ENCODE measurements at places on chromosomes 3 and 15.

DNA sequence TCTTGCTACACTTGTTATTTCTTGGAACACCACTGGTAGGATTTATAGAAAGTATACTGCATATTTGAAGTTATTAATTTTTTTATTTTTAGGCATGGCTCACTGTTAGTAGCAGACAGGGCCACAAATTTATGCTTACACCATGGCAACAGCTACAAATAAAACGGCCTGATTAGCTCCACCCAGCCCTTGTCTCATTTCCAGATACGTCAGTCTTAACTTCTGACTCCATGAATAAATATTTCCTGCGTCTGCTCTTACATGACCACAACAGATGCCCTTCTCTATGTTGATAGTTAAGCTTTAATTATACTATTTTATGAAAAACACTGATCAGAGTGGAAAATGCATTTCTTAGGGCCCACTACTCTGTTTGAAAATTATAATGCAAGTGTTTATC, 62.3 kb upstream of the CPOX start:
- DNase-seq, result no peak

DNA sequence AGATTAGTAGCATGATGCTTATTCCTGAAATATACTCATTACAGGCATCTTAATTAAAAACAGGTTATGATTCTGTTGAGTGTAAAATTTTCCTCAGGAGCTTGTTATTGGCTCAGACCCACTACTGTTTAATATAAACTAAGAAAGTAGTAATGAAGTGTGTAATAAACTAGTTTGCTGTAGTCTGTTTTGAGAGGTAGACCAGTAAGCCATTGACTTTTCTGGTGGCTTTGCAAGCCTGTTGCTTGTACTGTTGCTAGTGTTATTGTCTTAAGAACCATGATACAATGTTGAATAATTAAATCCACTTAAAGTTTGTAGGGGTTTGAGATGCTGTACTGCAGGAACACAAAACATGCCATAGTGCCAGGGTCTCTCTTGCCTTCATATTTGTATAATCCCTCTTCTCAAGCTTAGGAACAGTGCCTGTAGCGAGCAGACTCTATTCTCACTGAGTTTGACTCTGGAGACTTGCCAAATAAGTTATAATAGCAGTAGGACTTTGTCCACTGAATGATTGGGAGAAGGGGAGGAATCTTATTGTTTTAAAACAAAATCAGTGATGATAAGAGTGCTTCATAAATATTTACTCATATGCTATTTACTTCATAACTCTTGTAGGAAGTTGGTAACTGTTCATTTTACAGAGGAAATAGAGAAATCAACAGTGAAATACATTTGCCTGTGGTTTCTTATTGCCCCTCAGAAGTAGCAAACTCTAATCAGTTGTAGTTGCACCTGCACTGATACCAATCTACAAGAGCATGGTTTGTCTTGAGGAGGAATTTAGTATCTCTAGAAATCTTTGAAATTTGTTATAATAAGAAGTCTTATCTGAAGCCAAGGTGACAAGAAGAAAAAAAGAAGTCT, 13.4 kb downstream of the TCF12 start:
- peak; percentile 25 for DNase-seq

GRCh38 chr3:170589113-170589512, 3.2 kb upstream of the SLC7A14 start:
- DNase-seq, result no peak

DNA sequence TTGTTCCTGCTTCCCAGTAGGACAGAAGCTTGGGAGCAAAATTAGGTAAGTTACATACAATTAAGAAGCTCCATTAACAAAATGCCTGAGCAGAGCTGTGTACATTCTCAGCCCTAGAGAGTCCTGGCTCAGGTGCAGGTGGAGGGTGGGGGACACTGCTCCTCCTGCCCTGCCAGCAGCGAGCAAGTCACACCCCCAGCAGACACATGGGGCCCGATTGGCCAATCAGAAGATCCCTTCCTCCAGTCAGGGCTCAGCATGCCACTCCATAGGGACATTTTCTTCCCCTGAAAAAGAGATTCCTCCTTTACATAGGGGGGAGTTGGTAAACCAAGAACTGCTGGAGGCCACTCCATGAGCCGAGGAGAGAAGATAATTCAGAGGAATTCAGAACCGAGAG, 62.1 kb downstream of the PLXNA1 start:
- DNase-seq, result no peak

DNA sequence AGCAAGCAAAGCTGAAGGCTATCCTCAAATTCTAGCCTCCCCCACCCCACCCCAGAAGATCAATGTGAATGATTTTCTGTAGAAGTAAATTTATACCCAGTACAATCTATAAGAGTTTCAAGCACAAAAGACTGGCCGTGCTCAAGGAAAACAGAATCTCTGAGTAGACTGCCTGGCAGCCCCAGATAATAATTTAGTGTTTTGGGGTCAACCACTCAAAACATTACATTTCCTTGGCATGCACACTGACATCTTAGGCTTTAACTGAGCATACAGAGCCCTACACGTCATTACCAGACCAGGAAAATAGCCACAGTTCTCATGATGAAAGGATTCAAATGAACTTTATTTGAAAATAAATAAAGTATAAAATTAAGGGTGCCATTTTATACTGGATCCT, 376.5 kb downstream of the TBL1XR1 start:
- no peak for DNase-seq

- peak; percentile 32 for DNase-seq
Measured at GRCh38 chr3:16800361-16800760, 84.4 kb upstream of the PLCL2 start.

DNA sequence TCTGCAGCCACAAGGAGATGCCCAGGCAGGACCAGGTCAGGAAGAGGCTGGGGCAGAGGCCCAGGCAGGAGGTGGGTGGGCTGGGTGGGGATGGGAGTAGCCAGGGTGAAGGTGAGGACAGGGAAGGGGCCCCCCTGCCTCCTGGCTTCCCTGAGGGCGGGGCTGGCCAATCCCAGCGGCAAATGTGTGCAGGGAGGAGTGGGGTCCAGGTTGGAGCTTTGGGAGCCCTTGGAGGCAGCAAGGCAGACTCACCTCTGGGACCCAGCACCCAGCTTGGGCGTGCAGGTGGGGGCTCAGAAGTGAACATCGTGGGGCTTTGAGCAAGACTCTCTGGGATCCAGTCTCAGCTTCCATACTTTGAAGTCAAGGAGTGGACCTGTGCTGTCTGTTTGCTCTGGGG, 25.2 kb downstream of the GP9 start:
- no peak for DNase-seq

DNA sequence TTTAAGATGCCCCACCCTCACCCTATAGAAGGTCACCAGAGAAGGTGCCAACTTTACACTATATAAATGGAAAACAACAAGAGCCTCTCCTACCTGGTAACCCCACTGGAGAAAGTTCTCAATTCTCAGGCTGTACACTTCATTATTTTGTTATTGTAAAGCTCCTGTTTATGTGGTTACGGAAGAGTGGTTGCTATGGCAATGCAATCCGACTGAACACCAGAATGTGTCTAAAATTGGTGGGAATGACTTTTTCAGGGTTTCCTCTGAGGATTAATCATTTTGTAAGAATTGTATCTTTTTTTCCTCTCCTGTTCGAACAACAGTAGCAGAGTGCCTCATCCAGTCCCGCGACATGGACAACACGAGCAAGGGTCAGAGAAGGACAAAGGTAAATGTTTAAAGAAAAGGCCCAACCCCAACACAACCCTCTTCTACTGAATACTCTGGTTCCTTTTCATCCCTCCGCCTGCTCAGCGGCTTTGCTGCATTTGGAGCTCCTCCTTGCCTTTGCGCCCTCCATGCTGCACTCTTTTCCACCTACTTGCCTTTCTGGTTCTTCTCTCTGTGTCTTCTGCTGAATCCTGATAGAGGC, 45.3 kb downstream of the DGKG start:
- DNase-seq, result no peak

DNA sequence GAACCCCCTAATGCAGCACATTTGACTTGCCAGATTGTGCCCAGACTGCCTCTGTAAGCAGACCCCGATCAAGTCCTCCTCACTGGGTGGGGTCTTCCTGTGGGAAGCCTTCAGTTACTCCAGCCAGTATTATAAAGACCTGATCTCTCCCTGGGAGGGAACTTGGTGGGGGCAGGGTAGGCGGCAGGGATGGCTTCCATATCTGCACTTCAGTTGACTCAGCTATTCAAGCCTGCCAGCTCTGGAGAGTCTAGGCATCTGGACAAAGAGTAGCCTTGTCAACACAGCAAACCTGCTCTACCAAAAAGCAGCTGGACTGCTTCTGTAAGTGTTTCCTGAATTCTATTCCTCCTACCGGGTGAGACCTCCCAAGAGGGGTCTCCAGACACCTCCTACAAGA, 21.0 kb upstream of the SLC25A38 start:
- DNase-seq, result no peak

DNA sequence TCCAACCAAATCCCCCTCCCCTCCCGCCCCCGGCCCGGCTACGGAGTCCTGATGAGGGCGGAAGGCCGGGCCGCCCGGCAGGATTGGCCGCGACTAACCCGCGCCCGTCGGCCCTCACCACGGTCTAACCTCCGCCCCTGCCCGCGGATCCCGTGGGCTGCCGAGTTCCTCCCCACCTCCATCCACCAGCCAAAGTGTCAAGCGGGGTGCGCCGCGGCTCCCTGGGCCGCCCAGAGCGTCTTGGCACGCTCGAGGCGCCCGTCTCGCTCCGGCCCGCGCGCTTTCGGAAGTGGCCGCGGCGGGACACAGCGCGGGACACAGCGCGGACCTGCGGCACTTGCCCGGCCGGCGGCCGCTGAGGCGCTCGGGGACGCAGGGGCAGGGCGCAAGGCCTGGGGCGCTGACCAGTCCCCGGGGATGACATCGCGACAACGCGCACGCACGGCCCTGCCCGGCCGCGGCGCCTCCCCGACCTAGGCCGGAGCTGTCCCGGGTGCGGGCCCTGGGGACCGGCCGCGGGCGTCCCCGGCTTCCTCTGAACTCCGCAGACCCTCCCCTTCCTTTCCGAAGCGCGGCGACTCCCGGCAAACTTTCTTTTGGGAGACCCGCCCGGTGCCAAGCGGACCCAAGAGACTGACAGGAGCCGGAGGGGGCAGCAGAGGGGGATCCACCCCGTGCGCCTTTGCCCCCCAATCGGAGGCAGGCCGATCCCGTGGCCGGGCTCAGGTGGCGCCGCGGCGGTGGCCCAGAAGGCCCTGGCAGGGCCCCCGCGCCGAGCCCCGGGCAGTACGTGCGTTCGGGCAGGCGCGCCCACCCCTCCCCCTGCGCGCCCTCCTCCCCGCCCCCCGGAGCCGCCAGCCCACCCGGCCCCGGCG, 112.8 kb upstream of the ICE2 start:
- peak; percentile 70 for DNase-seq

DNA sequence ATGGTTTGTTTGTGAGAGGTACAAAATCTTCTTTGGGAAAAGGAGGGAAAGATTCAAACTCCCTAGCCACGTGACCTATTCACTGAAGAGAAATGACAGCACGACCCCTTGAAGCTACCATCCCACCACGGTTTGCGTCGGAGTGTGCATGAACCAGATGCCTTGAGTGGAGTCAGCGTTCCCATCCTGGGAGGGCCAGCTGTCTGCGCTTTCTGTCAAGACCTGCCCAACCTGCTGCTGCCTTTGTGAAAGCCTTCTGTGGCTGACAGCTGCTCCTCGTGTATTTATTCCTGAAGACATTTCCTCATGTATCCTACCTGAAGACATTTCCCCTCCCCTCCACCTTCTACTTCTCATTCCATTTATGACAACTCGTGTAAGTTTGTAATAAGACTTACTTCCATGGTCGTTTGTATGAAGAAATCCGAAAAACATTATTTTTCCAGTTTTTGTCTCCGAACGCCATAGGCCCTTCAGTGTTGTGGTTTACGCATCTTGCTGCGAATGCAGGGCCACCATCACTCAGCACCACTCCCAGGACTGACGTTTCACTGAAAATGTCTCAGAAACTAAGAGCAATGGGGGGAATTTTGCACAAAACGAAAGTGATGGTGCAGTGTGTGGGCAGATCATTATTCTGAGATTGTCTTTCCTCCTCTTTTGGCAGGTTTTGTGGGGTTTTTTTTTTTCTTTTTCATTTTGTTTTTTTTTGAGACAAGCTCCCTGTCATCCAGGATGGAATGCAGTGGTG, 18.9 kb downstream of the EBLN2 start:
- DNase-seq, result no peak

DNA sequence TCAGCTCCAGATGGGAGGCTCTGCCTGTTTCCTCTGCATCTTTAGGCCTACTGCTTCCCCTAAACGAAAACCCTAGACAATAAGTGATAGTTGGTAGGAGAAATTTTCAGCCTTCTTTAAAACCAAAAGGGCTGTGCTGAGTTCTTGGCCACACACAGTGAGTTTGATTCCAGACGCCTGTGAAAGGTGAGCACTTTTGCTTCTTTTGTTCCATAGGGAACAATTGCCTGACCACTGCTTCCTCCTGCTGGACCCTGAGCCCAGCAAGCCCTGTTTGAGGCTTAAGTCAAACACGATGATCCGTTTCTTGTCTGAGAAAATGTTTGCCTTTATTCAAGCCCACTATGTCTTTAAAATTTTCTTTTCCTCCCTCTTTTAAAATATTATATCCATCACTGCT, 493.9 kb downstream of the ZIC1 start:
- DNase-seq, result no peak

GRCh38 chr15:82810890-82811426, 1.5 kb downstream of the WHAMM start:
- peak; percentile 54 for DNase-seq

DNA sequence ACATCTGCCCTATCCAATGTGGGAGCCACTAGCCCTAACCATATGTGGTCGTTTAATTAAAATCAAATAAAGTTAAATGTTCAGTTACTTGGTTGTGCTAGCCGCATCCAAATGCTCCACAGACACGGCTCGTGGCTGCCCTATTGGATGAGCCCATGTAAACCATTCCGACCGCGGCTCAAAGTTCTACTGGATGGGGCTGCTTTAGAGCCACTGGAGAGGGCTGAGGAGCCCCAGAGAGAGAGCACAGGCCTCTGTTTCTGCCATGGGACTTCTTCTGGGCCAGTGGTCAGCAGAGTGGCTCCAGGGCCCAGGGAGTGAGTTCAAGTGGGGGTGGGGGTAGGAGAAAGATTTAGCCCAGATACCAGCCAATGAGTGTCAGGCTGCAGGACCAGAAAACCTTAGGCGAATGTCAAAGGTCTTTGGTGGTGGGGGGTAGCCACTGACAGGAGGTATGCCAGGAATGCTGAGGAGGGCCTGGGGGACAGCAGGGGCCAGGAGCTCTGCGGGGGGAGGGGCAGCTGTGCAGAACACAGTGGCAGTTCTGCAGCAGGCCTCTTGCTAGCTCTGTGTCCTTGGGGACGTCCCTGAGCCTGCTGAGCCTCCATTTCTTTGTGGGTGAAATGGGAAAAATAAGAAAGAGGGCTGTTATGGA, 30.1 kb downstream of the SPSB4 start:
- no peak for DNase-seq

- DNase-seq, result no peak
Measured at GRCh38 chr15:69224383-69224782, 63.9 kb downstream of the GLCE start.

DNA sequence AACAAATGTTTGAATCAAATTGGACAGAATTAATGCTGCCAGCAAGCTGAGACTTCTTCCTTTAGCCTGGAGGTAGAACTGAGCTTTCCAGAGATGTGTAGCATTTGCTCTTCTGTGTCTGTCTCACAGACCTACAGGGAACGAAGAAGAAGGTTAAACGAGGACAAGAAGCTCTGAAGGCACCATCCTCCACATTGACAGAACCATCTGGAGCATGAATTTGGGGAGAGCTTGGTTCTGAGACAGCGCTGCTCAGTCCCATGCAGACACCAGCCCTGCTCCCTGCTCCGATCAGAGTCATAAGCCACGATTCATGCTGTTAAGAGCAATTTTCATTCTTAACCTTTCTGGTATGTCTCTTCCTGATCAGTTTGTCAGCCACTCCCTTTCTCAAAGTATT, 7.7 kb upstream of the KY start:
- no peak for DNase-seq
